ENCODE measurements at places on chromosomes 3 and 15.

DNA sequence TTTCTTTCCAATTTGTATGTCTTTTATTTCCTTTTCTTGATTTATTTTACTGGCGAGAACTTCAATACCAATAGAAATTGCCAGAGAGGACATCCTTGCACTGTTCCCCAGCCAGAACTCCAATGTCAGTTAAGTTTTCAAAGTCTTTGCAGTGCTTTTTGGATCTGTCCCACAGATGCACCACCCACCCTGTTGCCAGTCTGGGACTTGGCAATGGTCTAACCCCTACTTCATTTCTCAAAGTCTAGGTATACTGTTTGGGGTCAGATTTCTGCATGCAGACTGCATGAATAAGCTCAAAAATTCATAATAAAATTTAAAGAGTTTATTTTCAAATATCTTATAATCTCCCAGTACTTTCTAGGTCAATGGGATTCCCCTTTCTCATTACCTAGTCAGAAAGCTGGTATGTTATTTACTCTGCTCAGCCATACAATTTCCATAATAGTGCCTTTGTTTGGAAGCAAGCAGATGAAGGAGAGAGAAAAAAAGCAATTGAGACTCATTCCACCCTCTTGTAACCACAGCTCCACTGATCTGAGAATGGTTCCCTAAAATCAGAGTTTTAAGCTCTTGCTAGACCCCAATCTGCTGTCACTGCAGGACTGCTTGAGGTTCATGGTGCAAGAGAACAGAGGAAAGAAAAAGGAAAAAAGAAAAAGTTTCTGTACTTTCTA, 125.9 kb upstream of the PLXND1 start:
- no peak for DNase-seq

DNA sequence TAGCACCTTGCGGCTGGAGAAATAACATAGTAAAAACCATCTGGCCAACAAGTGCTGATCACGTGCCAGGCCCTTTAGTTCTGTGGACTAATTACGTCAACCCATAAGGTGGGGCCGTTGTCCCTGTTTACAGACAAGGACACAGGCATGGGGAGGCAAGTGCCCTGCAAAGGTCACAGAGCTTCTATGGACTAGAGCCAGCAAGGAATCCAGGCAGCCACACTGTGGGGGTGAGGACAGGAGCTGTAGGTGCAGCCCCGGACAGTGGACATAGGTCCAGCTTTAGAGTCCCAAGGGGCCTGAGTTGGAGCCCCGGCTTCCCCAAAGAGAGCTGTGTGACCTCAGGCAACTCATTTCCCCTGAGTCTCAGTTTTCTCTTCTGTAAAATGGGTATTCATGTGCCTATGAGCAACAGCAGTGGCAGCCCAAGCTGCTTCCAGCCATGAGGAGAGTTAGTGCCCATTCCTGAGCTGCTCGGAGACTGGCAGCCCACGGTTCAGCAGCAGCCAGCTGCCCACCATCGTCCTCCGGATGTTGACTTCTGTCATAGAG, 13.9 kb downstream of the CHST13 start:
- DNase-seq, result no peak

- DNase-seq, result no peak
Measured at GRCh38 chr3:188649521-188649920, 495.6 kb downstream of the LPP start.

- DNase-seq, result no peak
Measured at GRCh38 chr3:143529018-143529478, 319.2 kb downstream of the SLC9A9 start.

GRCh38 chr3:138206196-138206595, 19.1 kb downstream of the ARMC8 start:
- DNase-seq, result no peak

- no peak for DNase-seq
Measured at GRCh38 chr3:123760817-123761216, 123.3 kb downstream of the MYLK start.

- no peak for DNase-seq
Measured at GRCh38 chr3:89306540-89306939, 199.1 kb downstream of the EPHA3 start.

All from HuH-7 (cell line).